Esophagus squamous epithelium (tissue), 5 donors: ENCODE measurements at places on chromosomes 12 and 14. TPM values are rescaled to one million over a fixed set of nuclear protein-coding genes. Genes with fewer than 3 reads are reported as not detected.

The EPYC gene
- not detected for total RNA-seq

The KCNH5 gene
- total RNA-seq = under 0.01 TPM

The HSPA2 gene
- 102 TPM for total RNA-seq

The CCDC196 gene
- not detected for total RNA-seq

The CD69 gene
- 6.7 TPM for total RNA-seq

The GZMH gene
- total RNA-seq = 0.53 TPM

The SLC15A4 gene
- total RNA-seq = 38.1 TPM

The DPPA3 gene
- not detected for total RNA-seq
